ENCODE measurements at places on chromosomes 12 and 14.
A peak's percentile ranks its signal among the peaks of the same experiment; 100 is the strongest.

- no peak for DNase-seq
Observed at GRCh38 chr14:59150990-59151389, 37.5 kb upstream of the DAAM1 start.

- no peak for DNase-seq
Observed at GRCh38 chr12:121893961-121894460, 5.4 kb downstream of the PSMD9 start.

DNA sequence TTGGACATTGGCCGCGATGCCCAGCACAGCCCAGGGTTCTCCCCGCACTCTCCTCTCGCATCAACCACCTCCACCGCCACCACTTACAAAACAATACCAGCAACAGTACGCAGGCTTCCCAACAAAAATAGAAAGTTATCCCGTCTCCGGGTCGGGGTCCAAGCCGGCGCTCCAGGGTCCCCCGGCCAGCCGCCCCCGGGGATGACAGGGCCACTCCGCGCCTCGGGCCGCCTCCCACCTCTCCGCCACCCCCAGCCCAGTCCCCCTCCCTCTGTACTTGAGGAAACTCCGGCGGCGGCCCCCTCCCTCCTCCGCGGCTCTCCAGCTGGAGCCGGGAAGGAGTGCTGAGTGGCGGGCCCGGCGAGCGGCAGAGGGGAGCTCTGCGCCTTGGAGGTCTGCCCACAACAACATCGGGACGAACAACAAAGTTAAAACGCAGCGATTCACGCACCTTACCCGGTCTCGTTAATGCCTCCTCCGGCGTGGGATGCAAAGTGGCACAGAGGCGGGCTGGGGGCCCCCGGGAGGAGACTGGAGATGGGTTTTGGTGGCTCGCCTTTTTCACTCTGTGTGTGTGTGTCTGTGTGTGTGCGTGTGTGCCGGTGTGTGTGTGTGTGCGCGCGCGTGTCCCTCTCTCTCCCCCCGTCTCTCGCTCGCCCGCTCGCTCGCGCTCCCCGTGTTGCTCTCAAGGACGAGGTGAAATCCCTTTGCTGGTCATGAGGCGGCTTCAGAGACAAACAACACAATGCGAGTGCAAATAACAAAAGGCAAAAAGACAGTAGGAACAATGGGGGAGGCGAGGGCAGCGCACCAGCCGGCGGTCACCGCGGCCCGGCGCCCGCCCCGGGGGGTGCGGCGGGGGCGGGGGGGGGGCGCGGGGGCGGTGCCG, 386.8 kb downstream of the BCAT1 start:
- peak; percentile 33 for DNase-seq

DNA sequence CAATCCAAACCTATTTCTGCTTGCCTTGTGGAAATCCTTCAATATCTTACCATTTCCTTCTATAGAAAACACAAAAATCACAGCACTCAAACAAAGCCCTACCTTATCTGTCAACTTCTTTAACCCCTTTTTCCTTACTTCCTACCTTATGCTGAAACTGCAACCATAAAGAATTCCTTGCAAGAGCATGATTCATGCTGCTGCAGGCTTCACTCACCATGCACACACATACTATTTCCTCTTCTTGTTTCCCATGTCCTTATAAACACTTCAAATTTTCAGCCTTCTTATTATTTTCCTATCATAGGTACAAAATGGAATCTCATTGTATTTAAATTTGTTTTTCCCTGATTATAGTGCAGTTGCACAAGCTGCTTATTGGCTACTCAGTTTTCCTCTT, 23.3 kb downstream of the LMNTD1 start:
- DNase-seq: no peak

DNA sequence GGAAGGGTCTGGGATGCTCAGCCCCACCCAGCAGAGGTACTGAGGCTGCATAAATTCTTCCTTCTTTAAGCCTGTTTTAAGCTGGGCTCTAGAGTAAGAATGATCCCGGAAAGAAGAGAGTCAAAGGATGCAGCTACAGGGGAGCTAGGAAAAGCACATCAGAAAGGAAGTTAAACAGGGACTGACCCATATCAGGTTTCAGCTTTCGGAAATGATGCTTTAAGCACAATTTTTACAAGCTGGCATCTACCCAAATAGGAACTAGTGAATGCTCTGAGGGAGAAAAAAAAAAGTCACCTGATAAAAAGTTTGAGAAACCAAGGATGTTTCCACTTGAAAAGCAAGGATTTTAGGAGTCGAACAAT, 22.0 kb downstream of the TSPAN8 start:
- no peak for DNase-seq

- DNase-seq: no peak
Observed at GRCh38 chr14:67186789-67187584, 2.3 kb upstream of the GARIN2 start.

DNA sequence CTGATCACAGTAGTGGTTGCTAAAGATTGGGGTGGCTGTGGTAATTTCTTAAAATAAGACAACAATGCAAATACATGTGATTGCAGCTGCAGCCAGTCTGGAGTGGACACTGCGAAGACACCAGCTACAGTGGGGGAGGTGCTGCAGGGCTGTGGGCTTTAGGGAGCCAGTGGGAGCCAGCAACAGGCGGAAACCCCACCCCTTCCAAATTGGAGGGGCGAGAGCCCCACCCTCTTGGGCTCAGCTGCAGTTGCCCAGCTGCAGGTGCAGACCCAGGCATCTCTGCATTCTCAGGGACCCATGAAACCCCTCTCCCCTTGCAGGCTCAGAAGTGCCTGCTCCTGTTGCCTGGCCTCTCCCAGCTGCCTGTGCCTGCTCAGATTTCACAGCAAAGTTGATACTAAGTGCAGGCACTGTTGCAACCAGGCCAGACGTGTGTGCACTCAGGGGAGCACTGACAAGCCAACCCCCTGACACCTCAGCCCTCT, 104.8 kb downstream of the MYF5 start:
- peak; percentile 87 for DNase-seq

GRCh38 chr14:88023658-88024187, 18.8 kb downstream of the GPR65 start:
- DNase-seq: no peak

GRCh38 chr12:106248846-106249371, 1.1 kb upstream of the CKAP4 start:
- DNase-seq: no peak

GRCh38 chr12:53006810-53007309, 604 bp downstream of the EIF4B start:
- peak; percentile 77 for DNase-seq

DNA sequence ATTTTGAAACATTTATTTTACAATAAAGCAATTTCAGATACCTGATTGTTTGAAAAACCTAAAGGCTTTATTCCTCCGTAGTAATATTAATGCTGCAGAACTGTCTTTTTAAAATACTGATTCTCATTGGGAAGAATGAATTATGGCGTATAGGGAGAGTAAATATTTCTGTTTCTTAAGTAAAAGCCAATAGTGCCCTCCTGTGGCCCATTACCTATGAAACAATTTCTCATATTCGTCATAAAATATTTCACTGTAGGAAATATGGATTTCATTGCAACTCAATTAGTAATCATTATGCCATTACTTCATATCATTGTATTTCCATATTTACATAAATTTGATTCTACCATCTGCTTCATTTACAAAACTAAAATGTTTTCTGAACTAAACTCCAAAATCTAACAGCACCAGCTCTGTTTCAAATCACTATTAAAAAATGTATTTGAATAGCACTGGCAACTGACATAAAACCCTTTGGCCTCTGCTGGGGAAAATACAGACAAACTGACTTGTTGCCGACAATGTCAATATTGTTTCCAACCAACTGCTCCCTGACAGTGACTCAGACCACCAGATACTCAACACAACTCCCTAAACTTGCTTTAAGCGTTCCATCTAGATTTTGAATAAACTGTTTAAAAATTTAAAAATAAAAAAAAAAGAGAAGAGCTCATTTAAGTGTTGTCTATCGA, 290.3 kb downstream of the NAV3 start:
- DNase-seq: no peak

DNA sequence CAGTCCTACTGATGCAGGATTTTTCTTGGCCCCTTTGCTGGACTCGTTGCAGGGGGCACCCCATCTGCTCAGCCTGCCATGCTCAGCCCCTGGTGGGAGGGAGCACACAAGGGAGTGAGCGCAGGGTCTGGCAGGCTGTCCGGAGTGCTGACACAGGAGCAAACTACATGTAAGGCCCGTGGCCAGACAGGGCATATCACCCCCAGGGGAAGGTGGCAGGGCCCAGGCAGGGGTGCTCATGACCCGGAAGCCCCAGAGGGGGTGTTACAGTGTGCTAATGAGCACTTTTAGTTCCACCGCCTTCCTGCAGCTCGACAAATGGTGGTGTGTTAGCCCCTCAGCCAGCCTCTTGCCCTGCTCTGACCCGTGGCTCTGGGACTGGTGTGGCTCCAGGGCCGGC, 645.6 kb upstream of the TMEM132C start:
- no peak for DNase-seq

DNA sequence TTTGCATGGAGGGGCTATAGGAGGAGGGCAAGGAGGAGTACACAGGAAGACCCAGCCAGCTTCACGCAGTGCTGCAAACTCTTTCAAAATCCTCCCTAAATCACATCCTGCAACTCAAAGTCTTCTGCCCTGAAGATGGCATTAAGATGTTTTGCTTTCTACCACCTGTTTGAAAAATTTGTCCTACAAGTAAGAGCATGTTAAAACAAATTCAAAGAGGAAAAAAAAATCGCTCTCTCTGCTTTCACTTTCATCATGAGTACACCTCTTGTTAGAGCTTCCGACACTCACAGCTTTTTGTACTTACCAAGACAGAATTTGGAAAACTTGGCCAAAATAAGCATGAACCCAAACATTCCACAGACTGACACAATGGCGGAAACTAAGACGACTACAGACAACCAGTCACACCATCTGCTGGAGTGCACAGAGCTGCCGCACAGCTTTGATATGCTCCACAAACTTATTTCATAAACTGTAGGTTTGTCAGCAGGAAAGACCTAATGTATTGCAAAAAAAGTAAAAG, 21.3 kb downstream of the GCH1 start:
- no peak for DNase-seq

GRCh38 chr12:120858306-120859088, 45.7 kb downstream of the SPPL3 start:
- DNase-seq: no peak

- DNase-seq: no peak
Observed at GRCh38 chr14:72675126-72675525, 218.8 kb downstream of the DPF3 start.

DNA sequence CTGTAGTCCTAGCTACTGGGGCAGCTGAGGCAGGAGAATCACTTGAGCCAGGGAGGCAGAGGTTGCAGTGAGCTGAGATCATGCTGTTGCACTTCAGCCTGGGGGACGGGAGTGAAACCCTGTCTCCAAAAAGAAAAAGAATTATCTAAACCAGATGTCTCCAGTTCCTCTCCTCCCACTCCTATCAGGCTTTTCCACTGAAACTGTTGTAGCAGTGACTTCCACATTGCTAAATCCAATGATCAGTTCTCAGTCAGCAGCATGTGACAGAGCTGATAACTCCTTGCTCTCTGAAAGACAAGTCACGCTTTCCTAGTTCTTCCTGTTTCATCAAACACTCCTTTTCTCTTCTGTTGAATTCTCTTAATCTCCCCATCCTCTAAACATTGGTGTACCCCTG, 8.6 kb downstream of the SLC38A6 start:
- no peak for DNase-seq

DNA sequence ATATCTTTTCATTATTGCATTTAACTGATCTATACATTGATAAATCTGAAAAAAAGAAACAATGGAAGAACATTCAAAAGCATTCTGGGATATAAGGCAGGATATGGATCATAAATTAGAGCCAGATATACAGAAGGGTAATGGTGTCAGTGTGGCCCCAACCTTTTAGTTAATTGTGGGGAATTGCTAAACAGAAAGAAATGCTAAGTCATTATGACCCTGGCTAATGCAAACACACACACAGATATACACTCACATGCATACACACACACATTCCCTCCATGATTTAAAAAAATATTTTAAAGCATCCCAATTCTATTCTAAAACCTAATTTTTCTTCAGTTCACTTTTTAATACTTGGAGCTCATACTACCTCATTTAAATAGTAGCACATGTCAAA, 404.5 kb downstream of the BCAT1 start:
- no peak for DNase-seq

DNA sequence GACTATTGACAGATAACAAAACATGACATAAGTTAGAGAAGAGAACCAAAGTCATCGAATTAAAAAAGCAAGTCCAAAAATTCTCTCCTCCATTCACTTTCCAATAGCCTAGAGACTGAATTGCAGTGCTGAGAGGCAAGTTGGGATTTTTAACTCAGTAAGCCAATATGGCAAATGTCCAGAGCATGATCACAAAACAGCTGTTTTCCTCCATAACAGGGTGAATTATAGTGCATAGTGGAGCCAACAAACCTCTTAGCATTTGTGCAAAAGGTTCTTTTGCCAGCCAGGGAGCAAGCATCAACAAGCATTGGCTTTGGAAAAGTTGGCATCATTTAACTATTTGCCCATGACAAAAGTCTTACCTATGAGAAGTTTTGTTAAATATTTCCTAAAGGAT, 458.8 kb upstream of the NOVA1 start:
- no peak for DNase-seq

DNA sequence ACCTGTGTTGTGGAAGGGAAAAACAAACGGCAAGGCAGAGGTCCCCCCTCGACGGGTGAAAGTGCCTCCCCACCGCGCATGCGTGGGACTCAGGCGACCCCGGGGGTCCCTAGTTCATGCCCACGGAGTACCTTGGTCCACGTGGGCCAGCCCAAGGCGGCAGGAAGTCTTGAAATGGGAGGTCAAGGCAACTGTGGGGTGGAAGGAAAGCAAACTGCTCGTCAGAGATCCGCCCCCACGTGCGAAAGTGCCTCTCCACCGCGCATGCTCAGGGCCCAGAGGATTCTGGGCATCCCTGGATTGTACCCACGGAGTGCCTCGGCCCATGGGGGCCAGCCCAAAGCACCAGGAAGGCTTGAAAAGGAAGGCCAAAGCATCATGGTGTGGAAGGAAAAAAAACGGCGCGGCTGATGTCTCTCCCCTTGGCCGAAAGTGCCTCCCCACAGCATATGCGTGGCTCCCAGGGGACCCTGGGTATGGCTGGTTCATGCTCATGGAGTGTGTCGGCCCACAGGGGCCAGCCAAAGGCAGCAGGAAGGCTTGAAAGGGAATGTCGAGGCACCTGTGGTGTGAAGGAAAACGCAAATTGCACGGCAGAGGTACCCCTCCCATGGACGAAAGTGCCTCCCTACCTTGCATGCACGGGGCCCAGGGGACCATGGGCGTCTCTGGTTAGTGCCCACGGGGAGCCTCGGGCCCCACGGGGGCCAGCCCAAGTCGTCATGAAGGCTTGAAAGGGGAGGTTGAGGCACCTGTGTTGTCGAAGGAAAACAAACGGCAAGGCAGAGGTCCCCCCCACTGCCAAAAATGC, 369.7 kb downstream of the ALG10 start:
- DNase-seq: no peak

Measured in NCI-H510A (cell line).